SHP77 (cell line): ENCODE measurements at places on chromosomes 6 and 20.

DNA sequence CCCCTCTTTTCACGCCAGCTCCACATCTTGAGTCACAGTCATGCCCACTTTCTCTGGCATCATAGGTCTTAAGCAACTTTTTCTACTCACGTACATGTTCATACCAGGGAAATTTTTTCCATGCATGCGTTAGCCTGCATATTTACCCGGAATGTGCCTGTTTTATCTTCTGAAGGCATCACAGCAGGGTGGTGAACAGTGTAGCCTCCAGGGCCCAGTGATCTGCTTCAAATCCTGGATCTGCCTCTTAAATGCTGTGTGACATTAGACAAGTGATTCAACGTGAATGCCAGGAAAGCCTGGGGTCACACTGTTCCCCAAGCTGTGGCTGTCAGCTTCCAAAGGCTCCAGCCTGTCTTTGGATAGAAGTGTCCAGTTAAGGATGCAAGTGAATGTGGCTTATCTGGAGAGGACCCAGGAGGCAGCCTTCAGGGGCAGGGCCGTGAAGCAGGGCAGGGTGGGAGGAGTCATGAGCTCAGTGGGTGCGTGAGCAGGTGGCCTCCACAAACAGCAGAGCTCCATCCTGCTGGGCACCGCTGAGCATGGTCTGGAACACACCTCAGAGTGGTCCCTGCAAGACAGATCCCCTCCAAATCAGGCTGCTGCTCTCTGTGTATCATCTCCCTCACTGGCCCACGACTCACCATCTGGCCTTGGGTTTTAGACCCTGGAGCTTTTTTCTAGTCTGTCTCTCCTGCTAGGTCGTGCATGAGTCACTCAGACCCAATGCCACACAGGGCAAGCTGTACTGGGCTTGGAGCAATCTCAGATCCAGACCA, 30.4 kb upstream of the CD93 start:
- DNase-seq = peak; percentile 67

DNA sequence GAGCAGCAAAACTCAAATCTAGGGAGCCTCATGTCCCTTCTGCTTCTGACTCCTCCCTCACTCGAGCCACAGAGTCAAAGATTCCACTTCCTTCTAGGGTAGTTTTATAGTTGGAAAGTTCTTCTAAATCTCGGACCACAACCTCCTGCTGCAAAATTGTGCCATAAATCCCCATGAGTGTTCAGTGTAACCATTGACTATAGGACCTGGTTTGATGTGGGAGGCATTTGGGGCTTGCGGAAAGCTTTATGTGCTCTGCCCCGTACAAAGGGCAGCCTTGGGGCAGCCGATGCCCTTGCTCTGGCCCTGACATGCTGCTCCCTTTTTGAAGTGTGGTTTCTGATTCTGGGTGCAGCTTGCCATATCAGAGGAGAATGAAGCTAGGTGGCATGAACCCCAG, 43.6 kb upstream of the IER3 start:
- no peak for DNase-seq

DNA sequence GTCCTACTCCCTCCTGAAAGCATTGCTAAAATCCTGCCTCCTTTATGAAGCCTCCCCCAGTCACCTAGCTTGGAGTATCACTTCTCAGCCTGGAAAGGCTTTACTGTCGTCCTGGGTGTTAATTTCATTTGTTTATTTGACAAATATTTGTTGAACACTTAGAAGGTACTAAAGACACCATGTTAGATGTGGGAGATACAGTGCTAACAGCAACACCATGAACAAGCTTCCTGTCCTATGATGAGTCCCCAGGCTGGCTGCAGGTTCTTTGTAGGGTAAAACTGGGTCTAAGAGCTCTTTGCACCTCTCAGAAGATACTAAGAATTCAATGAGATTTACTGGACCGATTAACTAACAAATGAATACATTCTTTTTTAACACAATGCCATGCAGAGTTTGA, 109.2 kb upstream of the TMEM170B start:
- no peak for DNase-seq

- DNase-seq = no peak
Observed at GRCh38 chr20:38937978-38938473, 11.8 kb downstream of the FAM83D start.

DNA sequence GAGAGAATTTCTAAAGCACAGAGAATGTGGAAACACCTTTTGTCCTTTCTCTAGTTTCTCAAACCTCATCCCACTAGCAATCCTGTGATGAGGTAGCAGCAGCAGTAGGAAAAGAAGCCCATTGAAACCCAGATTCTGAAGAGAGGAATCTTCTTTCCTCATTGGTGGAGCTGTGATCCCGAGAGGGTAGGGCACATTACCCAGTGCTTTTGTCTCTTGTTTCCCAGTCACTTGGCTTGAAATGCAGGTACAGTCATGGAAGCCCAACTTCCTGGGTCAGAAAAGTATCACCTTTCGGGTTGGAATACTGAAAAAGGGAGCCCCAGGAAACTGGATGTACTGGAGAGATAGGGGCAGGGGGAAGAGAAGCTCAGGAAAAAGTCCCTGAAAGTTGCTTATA, 417.4 kb downstream of the TBC1D32 start:
- DNase-seq = no peak

- DNase-seq = peak; percentile 44
Observed at GRCh38 chr20:47568019-47568418, 66.3 kb downstream of the NCOA3 start.

- no peak for DNase-seq
Observed at GRCh38 chr20:4585758-4586157, 136.0 kb upstream of the PRND start.

GRCh38 chr6:47492355-47492754, 14.8 kb downstream of the CD2AP start:
- DNase-seq = no peak

GRCh38 chr6:33784787-33785186, 4.1 kb downstream of the LEMD2 start:
- no peak for DNase-seq

DNA sequence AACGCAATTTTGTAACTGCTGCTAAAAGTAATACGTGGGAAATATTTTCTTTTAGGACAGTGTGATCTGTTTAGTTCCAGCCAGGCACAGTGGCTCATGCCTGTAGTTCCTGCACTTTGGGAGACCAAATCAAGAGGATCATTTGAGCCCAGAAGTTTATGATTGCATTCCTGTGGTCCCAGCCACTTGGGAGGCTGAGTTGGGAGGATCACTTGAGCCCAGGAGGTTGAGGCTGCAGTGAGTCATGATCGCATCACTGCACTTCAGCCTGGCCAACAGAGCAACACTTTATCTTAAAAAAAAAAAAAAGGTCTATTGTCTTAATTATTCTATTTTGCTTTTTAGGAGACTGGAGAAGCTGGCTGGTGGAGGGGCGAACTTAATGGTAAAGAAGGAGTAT, 101.5 kb downstream of the CD2AP start:
- no peak for DNase-seq

- no peak for DNase-seq
Observed at GRCh38 chr20:52621401-52621800, 350.8 kb upstream of the TSHZ2 start.

- no peak for DNase-seq
Observed at GRCh38 chr20:49516916-49517804, 34.7 kb upstream of the KCNB1 start.

DNA sequence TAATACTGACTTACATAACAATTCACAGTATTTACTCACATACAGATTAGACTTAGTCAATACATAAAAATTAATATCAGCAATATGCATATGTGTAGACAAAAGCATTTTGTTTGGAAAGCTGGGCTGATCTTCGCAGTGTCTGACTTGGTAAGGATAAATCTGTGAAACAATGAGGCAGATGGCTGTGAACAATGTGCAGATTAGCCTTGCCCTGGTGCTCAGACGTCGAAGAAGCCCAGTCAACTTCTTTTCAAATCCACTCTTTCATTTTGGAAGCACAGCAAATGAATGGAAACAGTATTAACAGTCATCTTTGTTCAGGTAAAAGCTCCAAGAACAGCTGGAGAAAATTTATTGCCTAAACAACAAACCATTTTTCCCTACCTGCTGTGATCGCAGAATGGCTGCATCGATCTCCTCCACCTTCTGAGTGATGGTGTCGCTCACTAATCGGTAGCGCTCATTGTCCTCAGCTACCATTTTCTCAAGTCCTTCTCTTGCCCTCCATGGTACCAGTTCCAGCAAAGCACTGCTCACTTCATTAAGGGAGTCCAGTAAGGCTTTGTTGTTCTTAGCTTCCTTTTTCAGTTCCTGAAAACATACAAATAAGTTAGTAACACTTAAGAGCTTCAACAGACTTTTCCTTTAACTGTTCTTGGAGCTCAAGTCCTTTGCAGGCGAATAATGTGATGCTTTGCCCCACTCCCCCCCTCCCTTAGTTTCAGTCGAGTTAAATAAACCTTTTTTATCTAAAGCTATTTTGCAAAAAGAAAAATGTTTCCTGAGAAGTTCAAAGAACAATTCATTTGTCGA, 116.5 kb downstream of the DST start:
- no peak for DNase-seq

DNA sequence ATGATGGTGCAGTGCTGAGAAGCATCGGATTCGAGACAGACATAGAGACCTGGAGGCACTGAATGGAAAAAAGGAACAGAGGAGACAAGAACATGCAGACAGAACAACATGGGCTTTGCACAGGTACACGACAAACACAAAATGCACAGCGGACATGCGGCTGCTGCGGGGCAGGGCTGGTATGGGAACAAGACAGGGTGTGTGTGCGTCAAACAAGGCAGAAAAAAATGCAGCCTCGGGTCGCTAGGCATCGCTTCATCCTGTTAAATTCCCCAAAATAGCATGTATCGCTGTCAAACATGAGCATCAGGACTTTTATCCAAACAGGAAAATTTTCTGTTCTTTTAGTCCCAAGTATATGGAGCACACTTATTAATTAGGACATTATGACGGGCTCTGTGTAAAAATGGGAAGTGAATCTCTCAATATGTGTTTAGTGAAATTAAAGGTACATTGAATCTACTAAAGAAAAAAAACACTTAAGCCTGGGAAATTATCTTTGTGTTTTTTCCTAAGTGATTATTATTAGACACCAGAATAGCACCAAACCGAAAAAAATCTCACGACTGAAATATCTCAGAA, 36.1 kb upstream of the TBXT start:
- no peak for DNase-seq

DNA sequence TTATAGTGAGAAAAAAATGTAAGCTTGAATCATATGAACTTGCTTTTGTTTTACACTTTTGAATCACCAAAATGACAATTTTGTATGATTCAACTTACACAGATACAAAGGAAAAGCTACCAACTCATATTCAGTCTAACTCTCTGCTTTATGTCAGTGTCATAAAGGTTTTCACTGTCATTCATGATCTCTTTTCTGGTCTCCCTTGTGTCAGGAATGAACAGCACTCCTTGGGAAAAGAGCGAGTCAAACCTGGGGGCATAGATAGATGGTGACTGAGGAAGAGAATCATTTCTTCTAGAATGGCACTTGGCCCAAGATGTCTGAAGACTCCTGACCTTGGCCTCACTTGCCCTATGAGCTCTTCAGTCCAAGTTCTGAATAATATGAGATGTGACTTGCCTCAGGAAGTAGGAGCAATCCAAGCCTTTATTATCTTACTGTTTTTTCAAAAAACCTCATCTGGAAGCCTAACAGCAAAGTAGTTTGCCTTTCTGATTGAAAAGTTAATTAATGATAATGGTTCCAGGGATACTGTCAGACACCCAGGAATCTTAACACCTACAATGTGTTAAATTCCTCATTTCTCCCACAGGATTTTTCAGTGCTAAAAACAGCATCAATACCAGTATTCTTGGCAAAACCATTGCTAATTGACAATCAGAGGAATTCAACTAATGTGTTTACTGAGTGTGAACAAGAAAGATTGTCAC, 270.0 kb upstream of the HSF2 start:
- no peak for DNase-seq

DNA sequence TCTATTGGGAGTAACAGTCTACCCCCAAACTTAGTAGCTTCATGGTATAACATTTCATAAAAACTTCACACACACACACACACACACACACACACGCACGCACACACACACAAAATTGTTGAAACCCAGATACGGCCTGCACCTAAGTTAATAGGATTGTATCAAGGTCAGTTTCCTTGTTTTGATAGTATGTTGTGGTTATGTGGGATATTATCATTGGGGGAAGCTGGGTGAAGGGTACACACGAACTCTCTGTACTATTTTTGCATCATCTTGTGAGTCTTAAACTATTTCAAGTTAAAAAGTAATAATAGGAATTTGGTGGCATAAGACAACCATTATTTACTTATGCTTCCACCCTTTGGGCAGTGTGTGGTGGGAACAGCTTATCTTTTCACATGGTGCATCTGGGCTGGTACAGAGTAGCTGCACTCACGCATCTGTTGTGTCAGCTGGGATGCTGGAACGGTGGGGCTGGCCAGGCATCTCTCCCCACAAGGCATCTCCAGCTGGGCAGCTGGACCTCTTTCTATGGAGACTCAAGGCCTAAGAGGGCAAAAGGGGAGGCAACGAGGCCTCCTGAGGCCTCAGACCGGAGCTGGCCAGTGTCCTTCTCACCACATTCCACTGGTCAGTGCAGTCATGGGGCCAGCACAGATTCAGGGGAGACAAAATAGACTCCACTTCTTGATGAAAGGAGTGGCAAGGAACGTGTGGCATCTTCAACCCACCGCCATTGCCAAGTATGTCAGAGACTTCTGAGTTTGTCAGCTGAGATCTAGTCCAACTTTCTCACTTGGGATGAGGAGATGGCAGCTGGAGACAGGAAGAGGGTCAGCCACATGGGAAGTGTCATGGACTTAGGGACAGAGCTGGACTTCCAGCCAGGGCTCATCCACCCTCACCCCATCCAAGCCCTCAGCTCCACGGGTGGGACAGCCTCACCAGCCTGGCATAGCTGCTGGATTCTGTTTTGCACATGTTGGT, 20.5 kb upstream of the IP6K3 start:
- DNase-seq = no peak

- no peak for DNase-seq
Observed at GRCh38 chr6:137717074-137718073, 149.7 kb upstream of the TNFAIP3 start.

GRCh38 chr6:88631830-88632229, 331.6 kb downstream of the RNGTT start:
- no peak for DNase-seq

DNA sequence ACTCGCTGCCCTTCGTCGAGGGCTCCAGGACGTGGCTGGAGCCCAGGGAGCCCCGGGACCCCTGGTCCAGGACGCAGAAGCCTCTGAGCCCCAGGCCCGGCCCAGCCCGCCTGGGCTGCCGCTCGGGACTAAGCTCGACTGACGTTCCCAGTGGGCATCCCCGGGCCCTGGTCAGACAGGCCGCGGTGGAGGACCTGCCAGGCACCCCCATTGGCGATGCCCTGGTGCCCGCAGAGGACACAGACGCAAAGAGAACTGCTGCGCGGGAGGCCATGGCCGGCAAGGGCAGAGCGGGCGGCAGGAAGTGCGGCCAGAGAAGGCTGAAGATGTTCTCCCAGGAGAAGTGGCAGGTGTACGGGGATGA, 28.9 kb downstream of the ZNF831 start:
- DNase-seq = no peak

GRCh38 chr6:35258336-35258735, 1.2 kb upstream of the ZNF76 start:
- no peak for DNase-seq

GRCh38 chr6:30682143-30683117, 4.0 kb downstream of the PPP1R18 start:
- DNase-seq = peak; percentile 21
